Placental pericyte (primary cell): ENCODE measurements at places on chromosomes 5 and 9. TPM values are rescaled to one million over a fixed set of nuclear protein-coding genes. Genes with fewer than 3 reads are reported as not detected.

Gene DRD1
- 0.44 and 0.72 TPM in 2 replicates for total RNA-seq

Gene PCDHGB7
- 7.6 and 14.0 TPM in 2 replicates for total RNA-seq

Gene RALGPS1
- 0.88 and 1.0 TPM in 2 replicates for total RNA-seq

Gene UGT3A1
- not detected in 2 replicates for total RNA-seq

Gene CTXN3
- not detected in 2 replicates for total RNA-seq

Gene SLC23A1
- not detected in 2 replicates for total RNA-seq

Gene CCDC152
- 0.72 and 0.88 TPM in 2 replicates for total RNA-seq

Gene C9
- 0.44 TPM in 1 of 2 replicates, not detected in the other for total RNA-seq

Gene DAB2
- total RNA-seq = 69.9 and 132 TPM in 2 replicates

Gene FOXD4L3
- total RNA-seq = 0.14 TPM in 1 of 2 replicates, not detected in the other

Gene ADAMTSL1
- 8.8 and 18.6 TPM in 2 replicates for total RNA-seq

Gene PCDH12
- under 0.01 TPM in 1 of 2 replicates, not detected in the other for total RNA-seq

Gene FBXW11
- total RNA-seq = 62.6 and 89.2 TPM in 2 replicates
